IMR-90 (cell line): ENCODE measurements at places on chromosomes 7 and 10. TPM values are rescaled to one million over a fixed set of nuclear protein-coding genes. Genes with fewer than 3 reads are reported as not detected.
A peak's percentile ranks its signal among the peaks of the same experiment; 100 is the strongest.

Gene HDAC9
- total RNA-seq: 24.2 and 24.7 TPM in 2 replicates

Gene FAM25A
- not detected in 2 replicates for total RNA-seq

- DNase-seq: no peak
Observed at GRCh38 chr7:20296444-20296843, 34.3 kb upstream of the ITGB8 start.

DNA sequence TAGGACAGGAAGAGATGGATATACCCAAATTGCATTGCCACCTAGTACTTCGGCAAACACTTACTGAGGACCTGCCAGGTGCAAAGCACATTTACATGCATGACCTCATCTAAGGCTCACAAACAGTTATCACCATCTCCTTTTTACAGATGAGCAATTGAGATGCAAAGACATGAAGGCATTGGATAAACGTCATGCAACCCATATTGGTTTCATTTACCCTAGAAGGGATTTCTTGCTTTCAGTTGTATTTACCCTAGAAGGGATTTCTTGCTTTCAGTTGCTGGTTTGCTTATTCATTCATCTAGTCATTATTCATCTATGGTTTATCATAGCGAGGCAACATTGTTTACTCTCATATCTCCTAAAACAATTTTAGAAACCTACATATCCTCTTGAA, 52.2 kb downstream of the STEAP1B start:
- peak; percentile 13 for DNase-seq

DNA sequence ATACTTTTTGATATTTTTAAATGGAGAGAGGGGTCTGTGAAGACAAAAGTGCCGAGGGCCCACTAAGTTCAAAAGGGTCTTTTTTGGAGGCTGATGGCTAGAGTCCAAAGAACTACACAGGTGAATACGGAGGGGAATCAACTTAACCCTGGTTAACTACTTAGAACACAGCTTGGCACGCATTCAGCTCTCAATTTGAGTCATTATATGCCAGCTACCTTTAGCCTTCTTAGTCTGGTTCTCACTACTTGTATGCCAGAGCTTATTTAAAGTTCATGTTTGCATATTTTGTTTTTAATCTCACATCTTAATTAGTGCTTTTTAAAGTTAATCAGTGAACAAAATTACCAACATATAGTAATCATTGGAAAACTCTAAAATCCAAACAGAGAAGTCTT, 80.8 kb downstream of the VWDE start:
- no peak for DNase-seq

- DNase-seq: peak; percentile 85
Observed at GRCh38 chr7:77687100-77687746, 9.0 kb upstream of the RSBN1L start.

Gene RP9
- 9.5 and 14.7 TPM in 2 replicates for total RNA-seq

- DNase-seq: no peak
Observed at GRCh38 chr7:31683445-31684225, 3.4 kb upstream of the PPP1R17 start.
